Stimulated activated CD4-positive, alpha-beta T cell treated with anti-CD3 and anti-CD28 coated beads, Interleukin-4, amount 100 ng/mL, for 1 hour (primary cell): ENCODE measurements at places on chromosomes 6 and 20.

DNA sequence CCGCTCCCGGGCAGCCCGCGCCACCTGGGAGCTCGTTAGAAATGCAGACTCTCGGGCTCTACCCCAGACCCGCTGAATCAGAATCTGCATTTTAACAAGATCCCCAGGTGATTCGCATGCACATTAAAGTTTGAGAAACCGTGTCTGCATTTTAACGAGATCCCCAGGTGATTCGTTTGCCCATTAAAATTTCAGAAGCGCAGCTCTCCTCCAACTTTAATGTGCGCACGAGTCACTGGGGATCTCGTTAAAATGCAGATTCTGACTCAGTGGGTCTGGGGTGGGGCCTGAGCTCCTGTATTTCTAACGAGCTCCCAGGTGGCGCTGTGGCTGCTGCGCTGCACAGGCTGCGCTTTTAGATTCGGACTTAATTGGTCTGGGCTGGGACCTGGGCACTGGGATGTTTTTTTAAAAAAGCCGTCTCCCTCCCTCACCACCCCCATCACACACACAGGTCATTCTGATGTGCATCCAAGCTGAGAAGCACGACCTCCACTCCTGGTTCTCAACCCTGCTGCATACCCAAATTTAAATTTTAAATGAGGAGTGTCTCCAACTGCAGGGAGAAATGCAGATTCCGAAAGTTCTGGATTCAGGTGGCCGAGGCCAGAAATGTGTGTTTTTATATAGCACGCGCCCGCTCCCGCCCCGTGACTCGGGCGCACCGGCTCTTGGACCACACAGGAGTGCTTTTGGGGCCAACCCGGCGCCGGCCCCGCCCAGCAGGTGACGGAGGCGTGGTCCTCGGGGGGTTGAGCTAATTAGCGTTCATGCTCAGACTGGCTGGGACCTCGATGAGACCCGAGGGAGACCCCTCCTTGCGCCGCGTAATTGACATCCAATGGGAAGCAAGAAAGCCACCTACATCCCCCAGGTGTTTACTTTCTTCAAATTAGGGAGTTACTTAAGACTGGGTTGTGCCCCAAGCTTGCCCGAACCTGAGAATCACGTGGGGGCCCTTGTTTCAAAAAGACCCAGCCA is 85.8 kb downstream of the ZFP64 start:
- no peak for DNase-seq

GRCh38 chr6:106098383-106099234 is 12.5 kb downstream of the PRDM1 start:
- DNase-seq, result peak; percentile 67

DNA sequence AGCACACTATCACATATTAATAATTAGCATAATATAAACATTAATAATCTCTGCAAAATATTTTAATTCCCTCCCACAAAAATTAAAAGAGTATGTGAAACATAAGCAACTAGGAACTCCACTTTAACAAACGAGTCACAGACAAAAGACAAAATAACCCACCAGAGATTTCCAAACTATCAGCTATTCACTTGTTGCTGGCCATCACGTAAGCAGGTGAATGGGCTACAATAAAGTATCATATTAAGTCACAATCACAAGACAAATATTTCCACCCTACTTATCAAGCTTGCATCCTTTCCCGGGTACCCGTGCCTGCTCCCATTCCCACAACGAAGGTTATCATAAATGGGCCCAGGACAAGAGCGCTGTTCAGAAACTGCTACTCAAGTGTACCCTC is 2.5 kb downstream of the HDAC2 start:
- no peak for DNase-seq

DNA sequence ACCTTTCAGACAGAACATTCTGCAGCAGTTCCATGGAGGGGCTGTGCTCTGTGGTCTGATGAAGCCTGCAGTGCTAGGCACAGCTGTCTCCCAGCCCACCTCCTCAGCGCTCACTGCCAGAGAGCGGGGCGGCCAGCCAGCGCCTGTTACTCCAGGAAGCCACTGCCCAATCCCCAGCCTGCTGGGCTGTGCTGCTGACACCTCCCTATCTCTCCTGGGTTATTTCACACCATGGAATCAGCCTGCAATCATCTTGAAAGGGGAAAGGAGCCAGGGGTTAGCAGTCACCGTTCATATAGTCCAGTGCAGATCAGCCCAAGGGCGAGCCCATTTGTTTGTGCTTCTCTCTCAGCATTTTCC is 46.3 kb upstream of the NHSL1 start:
- DNase-seq, result no peak

GRCh38 chr6:131950767-131951575 is at the start of gene CCN2:
Gene CCN2, minus strand, starts transcription at chr6:131951372. Its CDS starts 200 bp downstream, at chr6:131951172.
- no peak for DNase-seq

GRCh38 chr6:16450821-16451220 is 212.4 kb downstream of the GMPR start:
- no peak for DNase-seq

- DNase-seq, result no peak
Measured at GRCh38 chr6:152267967-152268845, 369.0 kb downstream of the SYNE1 start.

DNA sequence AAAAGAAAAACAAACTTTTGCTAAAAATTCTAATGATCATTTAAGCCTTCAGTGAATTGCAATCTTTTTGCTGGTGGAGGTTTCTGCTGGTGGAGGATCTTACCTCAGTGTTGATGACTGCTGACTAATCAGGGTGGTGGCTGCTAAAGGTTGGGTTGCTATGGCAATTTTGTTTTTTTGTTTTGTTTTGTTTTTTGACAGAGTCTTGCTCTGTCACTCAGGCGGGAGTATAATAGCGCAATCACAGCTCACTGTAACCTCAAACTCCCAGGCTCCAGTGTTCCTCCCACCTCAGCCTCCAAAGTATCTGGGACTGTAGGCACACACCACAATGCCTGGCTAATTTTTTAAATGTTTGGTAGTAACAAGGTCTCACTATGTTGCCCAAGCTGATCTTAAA is 94.7 kb downstream of the ANKRD6 start:
- no peak for DNase-seq

GRCh38 chr6:166515072-166515810 is 71.2 kb downstream of the RAMACL start:
- peak; percentile 57 for DNase-seq

GRCh38 chr6:93524671-93525451 is 105.5 kb upstream of the EPHA7 start:
- DNase-seq, result no peak

DNA sequence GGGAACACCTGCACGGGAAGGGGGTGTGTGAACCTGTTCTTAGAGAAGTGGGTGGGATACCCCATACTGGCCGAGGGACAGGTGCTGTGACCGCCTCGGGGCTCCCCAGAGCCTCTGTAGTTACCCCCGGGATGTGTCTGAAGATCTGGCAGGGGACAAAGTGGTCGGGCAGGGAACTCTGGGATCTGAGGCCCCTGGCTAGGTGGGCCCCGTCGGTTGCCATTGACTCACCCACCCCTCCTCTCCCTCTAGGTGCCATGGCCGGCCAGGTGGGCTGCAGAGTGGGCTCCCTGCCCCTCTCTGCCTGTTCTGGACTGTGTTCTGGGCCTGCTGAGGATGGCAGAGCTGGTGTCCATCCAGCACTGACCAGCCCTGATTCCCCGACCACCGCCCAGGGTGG is 4.3 kb downstream of the BIRC7 start:
- DNase-seq, result no peak

DNA sequence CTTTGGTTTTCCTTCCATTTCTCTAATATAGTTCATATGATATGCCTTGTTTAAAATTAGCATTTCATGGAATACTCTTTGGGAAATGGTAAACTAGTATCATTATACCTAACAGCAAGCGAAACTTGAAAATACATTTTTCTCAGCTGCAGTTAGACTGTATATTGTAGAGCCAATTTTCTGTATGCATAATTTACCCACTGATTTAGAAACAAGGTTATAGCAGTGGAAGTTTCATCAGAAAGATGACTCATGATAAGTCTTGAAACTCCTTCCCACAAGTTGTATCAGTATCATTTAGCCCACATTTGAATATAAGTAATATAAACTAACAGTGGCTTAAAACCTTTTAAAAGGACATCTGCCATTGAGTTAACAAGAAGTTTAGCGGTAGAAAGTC is 164.8 kb upstream of the BMP5 start:
- DNase-seq, result no peak

DNA sequence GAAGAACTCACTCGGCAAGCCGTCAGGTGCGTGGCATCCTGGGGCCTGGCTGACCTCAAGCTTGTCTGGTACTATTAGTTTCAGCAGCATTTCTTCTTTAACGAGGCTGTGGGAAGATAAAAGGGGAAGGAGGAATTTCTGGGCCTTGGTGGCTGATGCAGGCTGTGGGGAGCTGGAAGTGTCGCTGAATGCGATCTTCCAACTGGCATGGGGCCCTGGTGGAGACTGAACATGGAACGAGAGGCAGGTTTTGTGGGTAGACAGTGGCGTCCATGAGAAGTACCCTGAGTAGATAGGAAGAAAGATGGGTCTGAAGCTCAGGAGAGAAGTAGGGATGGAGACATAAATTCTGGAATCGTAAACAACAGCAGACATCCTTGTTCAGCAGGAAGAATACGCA is 23.9 kb downstream of the ERMARD start:
- DNase-seq, result no peak

GRCh38 chr6:168908887-168909286 is 344.8 kb downstream of the THBS2 start:
- no peak for DNase-seq

- no peak for DNase-seq
Measured at GRCh38 chr6:137715589-137716045, 151.4 kb upstream of the TNFAIP3 start.
